NAMALWA (cell line): ENCODE measurements at places on chromosomes 16 and 17.
A peak's percentile ranks its signal among the peaks of the same experiment; 100 is the strongest.

GRCh38 chr16:50311891-50312501, 45.6 kb downstream of the ADCY7 start:
- DNase-seq = no peak

GRCh38 chr17:5131146-5131715, 15.4 kb downstream of the USP6 start:
- DNase-seq = no peak

DNA sequence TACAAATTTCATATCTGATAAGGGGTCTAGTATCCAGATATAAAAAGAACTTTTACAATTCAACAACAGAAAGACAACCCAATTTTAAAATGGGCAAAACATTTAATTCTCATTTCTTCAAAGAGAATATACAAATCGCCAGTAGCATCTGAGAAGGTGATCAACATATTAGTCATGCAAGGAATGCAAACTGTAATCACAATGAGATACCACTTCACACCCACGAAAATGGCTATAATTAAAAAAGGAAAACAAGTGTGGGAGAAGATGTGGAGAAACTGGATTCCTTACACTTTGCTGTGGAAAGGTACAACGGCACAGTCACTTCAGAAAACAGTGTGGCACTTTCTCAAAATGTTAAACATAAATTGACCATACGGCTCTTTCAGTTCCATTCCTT, 168.2 kb downstream of the VPS53 start:
- no peak for DNase-seq

- DNase-seq = no peak
These were observed 5.4 kb downstream of the SPATA2L start for GRCh38 chr16:89695875-89696669.

- no peak for DNase-seq
These were observed 10.0 kb upstream of the BHLHA9 start for GRCh38 chr17:1260086-1260769.

DNA sequence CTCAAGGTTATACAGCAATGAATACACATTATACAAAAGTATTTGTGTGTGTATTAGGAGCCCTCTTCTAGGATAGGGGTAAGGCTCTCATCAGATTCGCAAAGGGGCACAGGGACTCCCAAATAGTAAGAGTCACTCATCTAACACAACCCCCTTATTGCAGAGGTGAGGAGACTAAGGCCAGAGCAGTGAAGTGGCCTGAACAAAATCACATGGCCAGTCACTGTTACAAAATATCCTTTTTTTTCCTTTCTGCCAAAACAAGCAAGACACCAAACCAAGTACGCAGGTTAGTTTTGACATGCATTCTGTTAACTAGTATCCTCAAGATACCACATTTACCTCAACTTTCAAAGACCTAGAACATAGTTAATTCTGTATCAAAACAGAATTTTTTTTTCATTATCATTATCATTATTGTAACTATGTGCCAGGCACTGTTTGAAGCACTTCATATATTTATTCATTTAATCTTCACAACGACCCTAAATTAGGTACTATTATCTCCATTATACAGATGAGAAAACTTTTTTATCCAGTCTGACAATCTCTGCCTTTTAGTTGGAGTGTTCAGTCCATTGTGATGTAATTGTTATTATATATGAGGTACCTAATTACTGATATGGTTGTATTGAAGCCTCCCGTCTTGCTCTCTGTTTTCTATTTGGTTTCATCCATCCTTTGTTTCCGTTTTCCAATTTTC, 25.7 kb downstream of the MMD start:
- no peak for DNase-seq

DNA sequence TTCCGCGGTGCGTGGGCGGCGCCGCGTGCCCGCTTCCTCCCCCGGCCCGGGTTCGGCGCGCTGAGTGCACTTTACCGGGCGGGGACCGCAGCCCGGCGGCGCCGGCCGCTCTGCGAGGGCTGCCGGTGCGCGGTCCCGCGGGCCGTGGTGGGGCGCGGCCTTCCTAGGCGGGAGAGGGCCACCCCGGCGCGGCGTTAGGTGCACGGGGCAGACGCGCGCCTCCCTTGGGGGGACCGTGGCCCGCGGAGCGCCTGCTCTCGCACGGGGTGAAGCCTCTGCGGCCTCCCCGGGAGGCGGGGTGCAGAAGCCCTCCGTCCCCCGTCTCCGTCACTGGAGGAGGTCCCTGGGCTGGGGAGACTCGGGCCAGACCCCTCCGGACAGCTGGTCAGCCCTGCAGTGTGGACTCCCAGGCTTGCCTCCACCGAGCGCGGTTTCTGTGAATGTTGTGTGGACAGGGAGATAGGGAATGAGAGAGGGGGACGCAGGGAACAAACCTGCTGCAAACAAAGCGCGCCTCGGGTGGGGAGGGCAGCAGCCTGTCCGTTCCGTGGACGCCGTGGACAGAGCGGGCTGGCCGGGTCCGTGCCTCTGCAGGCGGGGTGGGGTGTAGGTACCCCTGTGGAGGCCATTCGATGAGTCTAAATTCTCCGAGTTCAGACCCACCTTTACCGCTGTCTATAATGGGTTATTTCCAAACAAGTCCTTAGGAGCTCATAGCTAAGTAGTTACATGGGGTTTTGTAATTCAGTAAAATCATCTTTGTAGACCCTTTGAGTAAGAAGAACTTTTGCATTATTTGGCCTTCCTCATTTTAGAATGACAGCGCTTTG, 721 bp downstream of the TBCD start:
- DNase-seq = peak; percentile 38

- no peak for DNase-seq
These were observed 193.0 kb downstream of the SPECC1 start for GRCh38 chr17:20202141-20202621.

DNA sequence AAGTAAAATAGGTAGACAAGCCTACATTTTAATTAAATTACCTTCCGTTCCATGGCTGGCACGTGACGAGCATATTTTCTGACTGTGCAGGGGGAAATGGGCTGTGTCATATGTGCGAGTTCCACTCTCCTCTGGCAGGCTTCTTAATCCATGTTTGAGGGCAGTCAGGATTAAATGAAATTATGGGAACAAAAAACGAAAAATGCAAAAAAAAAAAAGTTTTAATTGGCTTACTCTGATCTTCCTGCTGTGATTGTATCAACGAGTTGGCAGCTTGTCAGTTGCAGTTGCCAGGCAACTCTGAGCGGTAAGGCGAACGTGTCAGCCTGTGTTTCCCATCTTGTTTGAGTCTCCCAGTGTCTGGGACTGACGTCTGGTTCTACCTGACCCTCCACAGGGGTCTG, 302.9 kb upstream of the XYLT1 start:
- no peak for DNase-seq

GRCh38 chr16:13480801-13481200, 439.2 kb upstream of the ERCC4 start:
- DNase-seq = no peak

- peak; percentile 67 for DNase-seq
These were observed 8.8 kb downstream of the FAM171A2 start for GRCh38 chr17:44354582-44355561.

- DNase-seq = no peak
These were observed 17.4 kb downstream of the MAP2K3 start for GRCh38 chr17:21301593-21302550.

DNA sequence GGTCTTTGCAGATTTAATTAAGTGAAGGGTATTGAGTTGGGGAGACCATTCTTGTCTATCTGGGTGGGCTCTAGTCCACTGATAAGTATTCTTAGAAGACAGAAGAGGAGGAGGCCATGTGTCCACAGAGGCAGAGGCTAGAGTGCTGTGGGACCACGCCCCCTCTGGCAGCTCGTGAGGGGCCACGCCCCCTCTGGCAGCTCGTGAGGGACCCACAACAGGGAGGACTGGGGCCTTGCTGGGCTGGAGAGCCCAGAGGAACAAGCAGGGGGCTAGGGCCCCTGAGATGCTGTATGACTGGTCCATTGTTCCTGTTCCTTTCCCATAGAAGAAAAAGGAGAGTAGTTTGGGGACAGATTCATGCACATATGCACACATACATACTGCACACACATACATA, 106.8 kb downstream of the METRNL start:
- DNase-seq = peak; percentile 72

DNA sequence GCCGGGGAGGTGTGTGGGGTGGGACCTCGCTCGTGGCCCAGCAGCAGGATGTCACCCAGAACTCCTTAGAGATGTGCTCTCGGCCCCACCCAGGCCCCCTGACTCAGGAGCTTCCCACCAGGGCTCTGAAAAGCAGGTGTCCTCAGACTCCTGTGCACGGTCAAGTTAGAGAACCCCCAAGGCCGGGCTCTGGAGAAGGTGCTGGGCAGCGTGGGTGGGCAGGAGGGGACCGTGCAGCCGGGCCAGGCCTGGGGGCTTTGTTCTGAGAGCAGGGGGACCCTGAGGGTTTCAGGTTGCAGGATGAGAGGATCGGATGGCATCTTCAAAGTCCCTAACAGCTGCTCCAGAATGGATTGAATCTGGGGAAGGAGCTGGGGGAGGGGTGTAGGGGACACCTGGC, 164.4 kb upstream of the CIBAR2 start:
- no peak for DNase-seq

- DNase-seq = no peak
These were observed 124.4 kb downstream of the SLC39A11 start for GRCh38 chr17:72967977-72968585.

DNA sequence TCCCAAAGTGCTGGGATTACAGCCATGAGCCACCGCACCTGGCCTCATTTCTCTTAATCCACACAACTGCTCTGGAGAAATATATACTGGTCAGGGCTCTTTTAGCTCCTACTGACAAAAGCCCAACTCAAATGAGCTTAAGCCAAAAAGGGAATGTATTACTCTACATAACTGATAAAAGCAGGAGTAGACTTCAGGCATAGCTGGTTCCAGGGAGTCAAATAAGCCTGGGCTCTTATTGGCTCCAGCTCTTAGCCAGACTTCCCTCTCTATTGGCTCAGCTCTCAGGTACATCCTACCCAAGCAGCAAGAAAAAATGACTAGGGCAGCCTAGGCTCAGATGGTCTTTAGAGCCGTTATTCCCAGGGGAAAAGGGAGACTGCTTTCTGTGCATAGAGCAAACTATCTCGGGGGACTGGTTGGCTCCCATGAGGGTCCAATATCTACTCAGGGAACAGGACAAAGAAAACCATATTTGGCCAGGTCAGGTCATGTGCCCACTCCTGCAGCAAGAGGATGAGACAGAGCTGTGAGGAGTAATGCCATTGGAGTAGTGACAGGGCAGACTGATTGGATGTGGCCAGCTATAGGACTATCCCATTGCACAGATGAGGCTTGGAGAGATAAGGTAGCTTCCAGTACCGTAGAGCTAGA, 21.2 kb downstream of the TBX2 start:
- DNase-seq = no peak

DNA sequence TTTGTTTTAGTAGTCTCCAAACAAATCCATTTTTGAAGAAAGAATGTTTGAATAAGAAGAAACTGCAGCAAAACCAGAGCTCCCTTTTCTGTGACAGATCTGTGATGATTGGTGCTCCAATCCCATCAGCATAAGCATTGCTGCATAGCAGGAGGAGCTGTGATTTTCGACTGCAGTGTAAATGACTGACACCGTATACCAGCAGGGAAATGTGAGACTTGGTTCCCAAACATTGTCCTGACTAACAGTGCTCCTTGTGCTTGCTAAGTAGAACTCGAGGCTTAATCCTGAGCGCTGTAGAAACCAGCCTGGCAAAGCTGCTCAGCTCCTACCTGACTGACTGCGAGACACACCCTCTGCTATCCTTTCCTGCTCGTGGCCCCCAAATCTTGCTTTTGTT, 57.2 kb downstream of the NUP93 start:
- no peak for DNase-seq

- DNase-seq = no peak
These were observed 114.4 kb downstream of the CDH13 start for GRCh38 chr16:82741073-82741615.

DNA sequence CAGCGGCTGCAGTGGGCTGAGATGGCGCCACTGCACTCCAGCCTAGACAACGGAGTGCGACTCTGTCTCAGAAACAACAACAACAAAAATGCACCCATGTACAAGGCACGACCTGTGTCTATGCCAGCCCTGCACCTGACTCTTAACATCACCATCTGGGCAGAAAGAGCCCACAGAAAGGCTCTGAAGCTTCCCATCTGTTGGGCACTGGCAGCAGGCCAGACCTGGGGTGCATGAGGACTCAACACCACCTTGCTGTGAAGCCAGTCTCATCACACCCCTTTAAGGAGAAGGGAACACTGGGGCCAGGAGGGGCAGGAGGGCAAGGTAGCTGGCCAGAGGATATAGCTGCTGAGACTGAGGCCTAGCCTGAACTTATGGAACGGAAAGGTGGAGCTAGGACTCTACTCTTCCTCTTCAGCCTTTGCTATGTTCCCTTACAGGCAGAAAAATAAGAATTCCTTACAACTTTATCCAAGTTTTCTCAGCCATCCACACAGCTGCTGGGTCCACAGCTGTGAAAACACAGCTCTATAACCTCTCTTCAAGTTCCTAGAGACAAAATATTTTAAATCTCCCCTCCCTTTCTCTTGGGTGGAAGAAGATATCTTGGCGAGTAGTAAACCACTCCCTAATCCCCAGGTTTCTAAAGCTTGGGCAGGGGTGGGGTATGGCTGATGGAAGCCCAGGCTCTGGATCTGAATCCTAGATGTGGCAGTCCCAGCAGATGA, 2.8 kb downstream of the ELOB start:
- DNase-seq = no peak

DNA sequence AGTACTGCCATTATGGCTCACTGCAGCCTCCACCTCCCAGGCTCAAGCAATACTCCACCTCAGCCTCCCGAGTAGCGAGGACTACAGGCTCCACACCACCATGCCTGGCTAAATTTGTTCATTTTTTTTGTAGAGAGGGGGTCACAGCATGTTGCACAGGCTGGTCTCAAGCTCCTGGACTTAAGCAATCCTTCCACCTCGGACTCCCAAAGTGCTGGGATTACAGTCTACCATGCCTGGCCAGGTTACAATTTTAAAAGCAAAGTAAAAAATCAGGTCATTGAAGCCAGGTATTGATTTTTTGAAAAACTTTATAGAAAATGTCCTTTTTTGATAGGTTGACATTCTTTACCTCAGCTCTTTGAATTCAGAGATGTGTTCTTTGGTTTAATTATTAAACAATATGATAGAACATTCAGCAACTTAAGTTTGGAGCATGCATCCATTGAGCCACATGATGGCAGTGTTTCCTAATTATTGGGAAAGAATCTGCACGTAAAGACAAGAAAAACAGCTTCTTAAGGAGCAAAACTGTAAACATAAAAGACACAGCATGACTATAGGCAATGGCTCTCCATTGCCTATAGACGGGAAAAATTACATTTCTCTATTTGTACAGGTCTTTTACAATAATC, 1.7 kb upstream of the SLC16A11 start:
- peak; percentile 69 for DNase-seq

DNA sequence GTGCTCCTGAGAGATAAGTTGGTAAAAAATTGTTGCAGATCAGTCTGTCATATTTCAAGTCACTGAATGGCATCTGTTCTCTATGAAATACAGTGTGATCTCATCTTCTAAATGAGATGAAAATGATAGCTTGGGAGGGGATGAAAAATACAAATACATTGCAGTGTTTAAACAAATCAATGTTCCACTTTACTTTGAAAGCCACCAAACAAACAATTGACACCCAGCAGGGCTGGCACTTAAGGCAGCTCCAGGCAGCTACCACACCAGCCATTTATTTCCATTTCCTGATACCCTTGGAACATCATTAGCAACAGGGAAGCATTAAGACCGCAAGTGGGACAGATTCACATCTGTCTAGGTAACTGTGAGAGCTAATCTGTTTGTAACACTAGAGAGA, 827.6 kb upstream of the KIF2B start:
- DNase-seq = no peak

GRCh38 chr17:6502871-6503509, 53.4 kb downstream of the PITPNM3 start:
- DNase-seq = no peak
